ENCODE measurements at places on chromosomes 13 and 19. TPM values are rescaled to one million over a fixed set of nuclear protein-coding genes. Genes with fewer than 3 reads are reported as not detected.

- no peaks in the 10 kb centered on the region for H3K4me1 ChIP-seq
- no peak overlapping the region for H3K4me3 ChIP-seq
- no peaks in the 10 kb centered on the region for H3K36me3 ChIP-seq
- no peak overlapping the region for H3K27ac ChIP-seq
- H3K27me3 ChIP-seq, result no peaks in the 10 kb centered on the region
- no peak for DNase-seq
Observed at GRCh38 chr19:27774827-27775226, 1438.1 kb downstream of the UQCRFS1 start.

- DNase-seq, result peak; percentile 59
- no peak overlapping the region for H3K27ac ChIP-seq
- H3K4me1 ChIP-seq, result peaks cover 11% of the 10 kb centered on the region
- no peaks in the 10 kb centered on the region for H3K36me3 ChIP-seq
- no peak overlapping the region for H3K4me3 ChIP-seq
Observed at GRCh38 chr13:21478881-21479808, 20.0 kb upstream of the ZDHHC20 start.

GRCh38 chr13:30865123-30866049 lies 40.7 kb upstream of the MEDAG start:
- H3K4me3 ChIP-seq, result no peak overlapping the region
- DNase-seq, result peak; percentile 52
- H3K4me1 ChIP-seq, result peaks cover 20% of the 10 kb centered on the region
- no peaks in the 10 kb centered on the region for H3K36me3 ChIP-seq

GRCh38 chr19:32866061-32866460 lies 3.5 kb downstream of the SLC7A9 start:
- DNase-seq, result no peak
- peaks cover 29% of the 10 kb centered on the region for H3K36me3 ChIP-seq
- no peaks in the 10 kb centered on the region for H3K27me3 ChIP-seq
- H3K4me3 ChIP-seq, result no peak overlapping the region
- H3K4me1 ChIP-seq, result no peaks in the 10 kb centered on the region

The ZNF835 gene
- total RNA-seq, result 9.6 TPM

DNA sequence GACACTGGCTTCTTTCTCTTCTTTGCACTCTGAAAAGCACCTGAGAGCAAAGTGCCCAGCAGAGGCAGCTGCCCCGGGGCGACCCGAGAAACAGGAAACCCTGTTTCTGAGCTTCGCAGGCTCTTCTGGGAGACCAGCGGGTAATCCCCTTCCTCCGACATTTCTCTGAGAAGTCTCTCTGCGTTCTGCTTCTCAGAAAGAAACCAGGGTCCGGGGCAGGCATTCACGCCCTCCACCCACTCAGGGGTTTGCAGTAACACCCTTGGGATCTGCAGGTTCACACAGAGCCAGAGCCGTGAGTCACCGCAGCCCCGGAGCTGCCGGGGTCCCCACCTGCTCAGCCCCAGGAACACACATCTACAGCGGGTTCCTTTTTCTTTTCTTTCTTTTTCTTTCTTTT lies 86.0 kb downstream of the GADD45B start:
- peak overlapping the region; percentile 12 for H3K27ac ChIP-seq
- H3K27me3 ChIP-seq, result no peaks in the 10 kb centered on the region
- no peak overlapping the region for H3K4me3 ChIP-seq
- no peaks in the 10 kb centered on the region for H3K36me3 ChIP-seq

GRCh38 chr13:107375701-107376340 lies 807.9 kb upstream of the ARGLU1 start:
- H3K36me3 ChIP-seq, result no peaks in the 10 kb centered on the region
- no peak overlapping the region for H3K4me3 ChIP-seq
- H3K27me3 ChIP-seq, result no peaks in the 10 kb centered on the region
- no peaks in the 10 kb centered on the region for H3K4me1 ChIP-seq

GRCh38 chr19:35901854-35902661 lies at the start of gene HCST:
Gene HCST (plus strand): TSS chr19:35902529. CDS start chr19:35902594, 65 bp downstream.
- H3K36me3 ChIP-seq, result no peaks in the 10 kb centered on the region
- peaks cover 25% of the 10 kb centered on the region for H3K4me1 ChIP-seq

GRCh38 chr19:56547535-56547934 lies 8.8 kb downstream of the ZFP28 start:
- no peaks in the 10 kb centered on the region for H3K4me1 ChIP-seq
- no peak for DNase-seq
- no peak overlapping the region for H3K27ac ChIP-seq
- H3K4me3 ChIP-seq, result no peak overlapping the region
- H3K36me3 ChIP-seq, result peaks cover 100% of the 10 kb centered on the region

GRCh38 chr19:34305221-34306083 lies 51.1 kb downstream of the GARRE1 start:
- H3K4me3 ChIP-seq, result no peak overlapping the region
- H3K27me3 ChIP-seq, result no peaks in the 10 kb centered on the region
- H3K4me1 ChIP-seq, result peaks cover 1% of the 10 kb centered on the region
- H3K36me3 ChIP-seq, result no peaks in the 10 kb centered on the region
- no peak overlapping the region for H3K27ac ChIP-seq

- H3K4me3 ChIP-seq, result peak overlapping the region; percentile 66
- no peaks in the 10 kb centered on the region for H3K36me3 ChIP-seq
- peaks cover 60% of the 10 kb centered on the region for H3K4me1 ChIP-seq
- peak overlapping the region; percentile 100 for H3K27ac ChIP-seq
- peaks cover 3% of the 10 kb centered on the region for H3K27me3 ChIP-seq
- DNase-seq, result no peak
Observed at GRCh38 chr19:39401549-39402345, 4.9 kb upstream of the ZFP36 start.

DNA sequence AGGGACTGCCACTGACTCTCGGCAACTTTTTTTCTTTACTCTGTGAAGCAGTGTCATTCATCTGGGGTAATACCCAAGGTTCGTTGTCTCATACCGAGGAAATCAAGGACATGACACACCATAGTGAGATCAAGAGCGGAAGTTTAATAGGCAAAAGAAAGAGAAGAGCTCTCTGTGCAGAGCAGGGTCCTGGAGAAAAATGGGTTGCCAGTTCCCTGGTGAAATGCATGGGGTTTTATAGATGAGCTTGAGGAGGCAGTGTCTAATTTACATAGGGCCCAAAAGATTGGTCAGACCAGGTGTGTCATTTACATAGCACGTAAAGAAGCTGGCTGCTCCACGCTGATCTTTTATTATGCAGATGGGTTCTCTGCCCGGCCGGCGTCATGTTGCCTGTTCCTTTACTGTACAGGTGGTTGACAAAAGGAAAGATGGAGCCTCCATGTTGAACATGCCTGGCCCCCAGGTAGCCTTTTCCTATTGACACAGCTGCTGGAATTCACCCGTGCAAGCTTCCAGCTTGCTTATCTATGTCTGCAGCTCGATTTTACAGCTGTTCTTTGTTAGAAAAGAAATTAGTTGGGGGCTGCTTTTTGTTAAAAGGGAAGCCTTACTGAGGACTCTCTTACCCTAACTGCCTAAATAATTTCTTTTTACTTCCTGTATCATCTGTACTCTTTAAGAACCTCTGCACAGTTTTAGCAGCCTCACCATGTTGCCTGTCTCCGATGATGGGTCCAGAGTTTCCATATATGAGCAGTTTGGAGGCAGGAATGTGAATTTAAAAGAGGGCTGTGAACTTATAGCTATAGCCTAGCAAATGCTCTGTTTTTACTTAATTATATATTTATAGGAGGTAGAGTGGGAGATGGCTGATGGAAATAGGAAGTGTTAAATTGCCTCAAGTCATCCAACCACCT lies 98.0 kb upstream of the DIAPH3 start:
- no peak overlapping the region for H3K27ac ChIP-seq
- H3K36me3 ChIP-seq, result no peaks in the 10 kb centered on the region
- DNase-seq, result no peak
- no peaks in the 10 kb centered on the region for H3K4me1 ChIP-seq
- H3K4me3 ChIP-seq, result no peak overlapping the region

The FGF14 gene
- 0.21 TPM for total RNA-seq

GRCh38 chr19:13007292-13008045 lies 12.2 kb downstream of the NFIX start:
- H3K27me3 ChIP-seq, result peaks cover 6% of the 10 kb centered on the region
- H3K36me3 ChIP-seq, result no peaks in the 10 kb centered on the region
- no peak overlapping the region for H3K27ac ChIP-seq
- no peaks in the 10 kb centered on the region for H3K4me1 ChIP-seq
- peak; percentile 54 for DNase-seq
- H3K4me3 ChIP-seq, result no peak overlapping the region

- H3K4me3 ChIP-seq, result no peak overlapping the region
- no peaks in the 10 kb centered on the region for H3K27me3 ChIP-seq
- peaks cover 3% of the 10 kb centered on the region for H3K4me1 ChIP-seq
- H3K27ac ChIP-seq, result peak overlapping the region; percentile 73
Observed at GRCh38 chr19:15297416-15298224, 34.7 kb downstream of the BRD4 start.

The SYNE4 gene
- 0.98 TPM for total RNA-seq

GRCh38 chr13:32446773-32447465 lies 19.0 kb upstream of the N4BP2L1 start:
- no peak for DNase-seq
- H3K4me1 ChIP-seq, result no peaks in the 10 kb centered on the region
- no peaks in the 10 kb centered on the region for H3K27me3 ChIP-seq
- no peaks in the 10 kb centered on the region for H3K36me3 ChIP-seq

The MYO1F gene
- 61.5 TPM for total RNA-seq

The GPC5 gene
- 5.7 TPM for total RNA-seq

The PLIN5 gene
- 12.6 TPM for total RNA-seq

The CYP4F22 gene
- not detected for total RNA-seq

The DNAAF3 gene
- total RNA-seq, result 2.7 TPM

DNA sequence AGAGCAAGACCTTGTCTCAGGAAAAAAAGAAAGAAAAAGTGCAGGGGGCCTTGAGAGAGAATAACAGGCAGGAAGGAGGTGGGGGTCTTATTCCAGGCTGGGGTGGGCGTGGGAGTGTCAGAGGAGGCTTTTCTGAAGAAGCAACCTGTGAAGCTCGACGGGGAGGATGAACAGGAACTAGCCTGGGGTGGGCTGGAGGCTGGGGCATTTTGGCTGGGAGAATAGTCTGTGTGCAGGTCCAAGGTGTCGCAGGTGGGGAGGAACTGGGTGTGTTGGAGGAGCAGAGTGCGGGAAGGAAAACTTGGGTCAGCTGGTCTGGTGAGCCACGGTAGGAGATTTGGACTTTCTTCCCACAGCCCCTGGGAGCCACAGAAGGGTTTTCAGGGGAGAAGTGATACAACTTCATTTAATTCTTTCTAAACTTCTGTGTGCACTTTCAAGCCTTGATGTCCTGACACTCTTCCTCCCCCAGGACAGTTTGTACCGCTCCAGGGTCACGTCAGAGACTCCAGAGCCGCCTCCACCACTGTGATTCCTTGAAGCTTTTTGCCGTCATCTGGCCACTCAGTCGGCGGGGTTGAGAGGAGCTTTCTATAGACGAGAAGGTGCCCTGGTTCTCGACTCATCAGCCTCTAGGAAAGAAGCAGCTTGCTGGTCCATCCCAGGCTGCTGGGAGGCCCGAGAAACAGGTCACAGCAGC lies 138.7 kb downstream of the SIPA1L3 start:
- no peak overlapping the region for H3K4me3 ChIP-seq
- no peaks in the 10 kb centered on the region for H3K4me1 ChIP-seq
- no peaks in the 10 kb centered on the region for H3K36me3 ChIP-seq
- DNase-seq, result no peak
- peak overlapping the region; percentile 42 for H3K27ac ChIP-seq

- peak overlapping the region; percentile 70 for H3K4me3 ChIP-seq
- DNase-seq, result no peak
- H3K36me3 ChIP-seq, result no peaks in the 10 kb centered on the region
- no peaks in the 10 kb centered on the region for H3K4me1 ChIP-seq
- no peaks in the 10 kb centered on the region for H3K27me3 ChIP-seq
Observed at GRCh38 chr13:32587811-32588170, 1.5 kb downstream of the PDS5B start.

DNA sequence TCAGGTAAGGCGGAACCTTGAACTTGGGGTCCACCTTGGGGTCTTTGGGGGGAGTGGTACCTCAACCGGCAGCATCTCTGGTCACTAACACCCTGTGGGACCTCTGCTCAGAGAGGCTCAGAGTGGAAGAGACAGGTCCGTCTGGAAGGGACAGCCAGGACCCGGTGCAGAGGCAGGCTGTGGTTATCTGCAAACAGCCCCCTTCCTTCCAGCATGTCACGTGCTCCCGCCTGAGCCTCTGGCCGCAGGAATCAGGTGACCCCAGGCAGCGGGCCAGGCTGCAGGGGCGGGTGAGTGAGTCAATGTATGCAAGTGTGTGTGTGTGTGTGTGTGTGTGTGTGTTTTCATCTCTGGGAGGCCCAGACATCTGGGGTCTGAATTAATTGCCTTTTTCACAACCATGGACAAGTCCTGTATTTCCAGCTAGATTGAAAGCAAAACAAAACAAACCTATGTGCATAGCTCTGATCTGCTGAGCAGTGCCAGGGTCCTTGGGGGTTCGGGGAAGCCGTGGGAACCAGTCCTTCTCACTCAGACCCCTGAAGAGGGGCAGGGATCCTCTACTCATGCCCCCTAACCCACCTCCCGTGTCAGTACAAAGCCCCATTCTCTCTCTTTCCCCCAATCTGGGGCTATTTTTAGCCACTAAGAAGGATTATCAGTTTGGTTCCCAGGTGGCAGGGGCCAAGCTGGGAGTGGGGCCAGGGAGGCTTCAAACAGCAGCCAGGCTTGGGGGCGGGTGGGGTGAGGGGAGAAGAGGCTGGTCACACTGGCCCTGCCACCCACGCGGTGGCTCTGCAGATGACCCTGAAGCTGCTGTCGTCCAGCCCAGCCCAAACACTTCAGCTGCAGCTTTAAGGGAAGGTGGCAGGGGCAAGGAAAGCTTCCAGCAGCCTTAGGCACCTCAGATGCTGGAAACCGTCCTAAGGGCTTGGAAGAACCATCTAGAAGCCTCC lies 31.4 kb downstream of the CERS4 start:
- peak overlapping the region; percentile 67 for H3K27ac ChIP-seq
- H3K4me1 ChIP-seq, result peaks cover 28% of the 10 kb centered on the region
- DNase-seq, result peak; percentile 75
- H3K36me3 ChIP-seq, result no peaks in the 10 kb centered on the region

DNA sequence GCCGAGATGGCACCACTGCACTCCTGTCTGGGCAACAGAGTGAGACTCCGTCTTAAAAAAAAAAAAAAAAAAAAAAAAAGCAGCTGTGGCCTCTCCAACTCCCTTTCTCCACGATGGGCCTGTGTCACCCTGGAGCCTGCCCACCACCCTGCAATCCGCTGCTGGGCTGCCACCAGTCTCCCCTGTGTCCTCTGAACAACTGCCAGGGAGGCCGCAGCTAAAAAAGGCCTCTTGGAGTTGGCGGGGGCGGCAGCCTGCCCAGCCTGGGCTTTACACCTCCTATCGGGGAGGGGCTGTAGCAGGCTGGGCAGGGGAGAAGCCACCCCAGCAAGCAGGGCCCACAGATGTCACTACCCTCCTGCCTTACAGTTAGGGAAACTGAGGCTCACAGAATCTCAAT lies 3.5 kb downstream of the CDC37 start:
- no peak for DNase-seq
- peaks cover 4% of the 10 kb centered on the region for H3K27me3 ChIP-seq
- H3K36me3 ChIP-seq, result peaks cover 25% of the 10 kb centered on the region
- no peak overlapping the region for H3K4me3 ChIP-seq
- H3K27ac ChIP-seq, result no peak overlapping the region

- H3K27ac ChIP-seq, result peak overlapping the region; percentile 95
- no peaks in the 10 kb centered on the region for H3K4me1 ChIP-seq
- peak overlapping the region; percentile 95 for H3K4me3 ChIP-seq
- H3K27me3 ChIP-seq, result no peaks in the 10 kb centered on the region
Observed at GRCh38 chr19:51690454-51691073, 2.6 kb upstream of the SPACA6 start.

- peaks cover 18% of the 10 kb centered on the region for H3K27me3 ChIP-seq
- no peak overlapping the region for H3K4me3 ChIP-seq
- no peak for DNase-seq
- no peak overlapping the region for H3K27ac ChIP-seq
- no peaks in the 10 kb centered on the region for H3K4me1 ChIP-seq
Observed at GRCh38 chr19:42165146-42165545, 32.9 kb upstream of the POU2F2 start.

GRCh38 chr13:59906413-59907049 lies 257.2 kb downstream of the DIAPH3 start:
- H3K27me3 ChIP-seq, result no peaks in the 10 kb centered on the region
- H3K4me3 ChIP-seq, result no peak overlapping the region
- DNase-seq, result no peak
